Esophagus squamous epithelium (tissue), 5 donors: ENCODE measurements at places on chromosomes 2 and 18.

DNA sequence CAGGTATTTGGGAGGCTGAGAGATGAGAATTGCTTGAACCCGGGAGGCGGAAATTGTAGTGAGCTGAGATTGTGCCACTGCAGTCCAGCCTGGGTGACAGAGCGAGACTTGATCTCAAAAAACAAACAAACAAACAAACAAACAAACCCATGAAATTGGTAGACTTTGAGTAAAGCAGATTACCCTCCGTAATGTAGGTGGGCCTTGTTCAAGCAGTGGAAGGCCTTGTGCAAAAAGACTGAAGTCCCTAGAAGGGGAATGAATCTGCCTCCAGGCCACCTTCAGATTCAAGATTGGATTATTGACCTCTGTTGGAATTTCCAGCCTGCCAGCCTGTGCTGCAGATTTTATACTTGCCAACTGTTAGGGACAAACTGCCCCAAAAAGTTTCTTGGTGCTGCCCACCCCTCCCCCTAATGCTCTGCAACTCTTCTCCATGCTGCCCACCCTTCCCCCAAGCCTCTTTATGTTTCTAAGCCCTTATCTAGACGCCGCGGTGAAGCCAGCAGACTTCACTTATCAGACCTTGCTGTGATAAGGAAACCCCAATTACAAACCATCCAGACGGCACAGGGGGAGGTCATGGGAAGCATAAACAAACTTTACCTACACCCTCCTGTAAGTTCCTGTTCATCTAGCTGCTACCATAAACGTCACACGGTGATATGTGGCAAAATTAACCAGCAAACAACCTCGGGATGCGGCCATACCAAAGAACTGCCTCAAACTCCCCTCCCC is 17.0 kb downstream of the CYP27A1 start:
- DNase-seq, result no peak
- H3K4me1 ChIP-seq, result peaks cover 10% of the 10 kb centered on the region
- no peaks in the 10 kb centered on the region for H3K27me3 ChIP-seq
- no peak overlapping the region for H3K4me3 ChIP-seq
- no peaks in the 10 kb centered on the region for H3K36me3 ChIP-seq

GRCh38 chr2:86806059-86806857 is 15.5 kb upstream of the CD8A start:
- H3K27me3 ChIP-seq, result peaks cover 37% of the 10 kb centered on the region
- no peaks in the 10 kb centered on the region for H3K36me3 ChIP-seq
- H3K4me3 ChIP-seq, result no peak overlapping the region
- peak overlapping the region; percentile 85 for H3K27ac ChIP-seq

- no peak for DNase-seq
- no peaks in the 10 kb centered on the region for H3K27me3 ChIP-seq
- no peak overlapping the region for H3K4me3 ChIP-seq
- no peak overlapping the region for H3K27ac ChIP-seq
- H3K36me3 ChIP-seq, result no peaks in the 10 kb centered on the region
These were observed 758.4 kb upstream of the KLHL29 start for GRCh38 chr2:22626621-22627020.

GRCh38 chr2:180564051-180564450 is 416.4 kb upstream of the UBE2E3 start:
- no peak for DNase-seq
- no peak overlapping the region for H3K4me3 ChIP-seq
- H3K27ac ChIP-seq, result no peak overlapping the region
- no peaks in the 10 kb centered on the region for H3K27me3 ChIP-seq
- H3K4me1 ChIP-seq, result no peaks in the 10 kb centered on the region

GRCh38 chr2:65636024-65636423 is 203.6 kb upstream of the SPRED2 start:
- H3K36me3 ChIP-seq, result no peaks in the 10 kb centered on the region
- no peaks in the 10 kb centered on the region for H3K4me1 ChIP-seq
- H3K27me3 ChIP-seq, result no peaks in the 10 kb centered on the region
- H3K27ac ChIP-seq, result no peak overlapping the region

- H3K4me1 ChIP-seq, result peaks cover 18% of the 10 kb centered on the region
- DNase-seq, result no peak
- H3K4me3 ChIP-seq, result no peak overlapping the region
- no peaks in the 10 kb centered on the region for H3K36me3 ChIP-seq
- peak overlapping the region; percentile 9 for H3K27ac ChIP-seq
These were observed 16.1 kb downstream of the TGIF1 start for GRCh38 chr18:3466045-3466444.

GRCh38 chr2:27489118-27489497 is 435 bp downstream of the IFT172 start:
- peaks cover 6% of the 10 kb centered on the region for H3K36me3 ChIP-seq
- H3K4me3 ChIP-seq, result peak overlapping the region; percentile 37

DNA sequence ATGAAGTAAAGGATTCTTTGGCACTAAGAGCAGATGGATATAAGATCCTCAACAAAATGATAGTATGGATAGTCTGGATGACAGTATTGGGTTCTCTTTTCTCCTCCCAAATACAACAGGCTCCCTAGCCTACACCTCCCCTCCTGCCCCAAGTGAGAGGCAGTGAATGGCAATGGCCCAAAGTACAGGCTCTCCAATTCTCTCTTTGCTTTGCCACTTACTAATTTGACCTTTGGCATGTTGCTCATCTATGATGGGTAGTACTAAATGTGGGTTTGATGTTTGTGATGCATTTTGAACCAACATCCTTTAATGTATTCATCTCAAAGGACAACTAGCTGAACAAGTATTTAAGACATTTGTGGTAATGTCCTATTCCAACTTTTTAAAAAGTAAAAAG is 65.9 kb downstream of the EIF5B start:
- DNase-seq, result no peak
- no peaks in the 10 kb centered on the region for H3K27me3 ChIP-seq
- no peak overlapping the region for H3K4me3 ChIP-seq
- peaks cover 48% of the 10 kb centered on the region for H3K36me3 ChIP-seq
- no peaks in the 10 kb centered on the region for H3K4me1 ChIP-seq

GRCh38 chr2:9709539-9710285 is 78.9 kb upstream of the YWHAQ start:
- no peak overlapping the region for H3K4me3 ChIP-seq
- H3K27ac ChIP-seq, result no peak overlapping the region
- H3K36me3 ChIP-seq, result no peaks in the 10 kb centered on the region
- H3K27me3 ChIP-seq, result no peaks in the 10 kb centered on the region
- DNase-seq, result no peak
- no peaks in the 10 kb centered on the region for H3K4me1 ChIP-seq

DNA sequence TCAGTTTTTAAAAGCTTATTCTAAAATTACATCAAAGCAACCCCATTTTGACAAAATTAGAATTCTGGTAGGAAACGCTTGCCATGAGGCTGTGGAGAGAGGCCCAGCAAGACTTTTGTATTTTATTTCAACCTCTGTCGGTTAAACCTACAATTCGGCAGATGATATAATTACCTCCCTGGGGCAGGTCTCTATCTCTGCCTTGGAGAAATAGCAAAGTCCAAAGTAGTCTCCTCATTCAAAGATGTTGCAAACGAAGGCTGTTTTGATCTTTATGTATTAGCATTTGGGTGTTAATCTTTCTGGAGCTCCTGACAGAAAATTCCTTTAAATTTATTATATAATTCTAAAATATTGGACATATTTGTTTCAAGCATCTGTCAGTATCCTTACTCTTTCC is 35.6 kb downstream of the GALM start:
- no peak overlapping the region for H3K27ac ChIP-seq
- H3K4me3 ChIP-seq, result no peak overlapping the region
- H3K4me1 ChIP-seq, result no peaks in the 10 kb centered on the region
- DNase-seq, result no peak

DNA sequence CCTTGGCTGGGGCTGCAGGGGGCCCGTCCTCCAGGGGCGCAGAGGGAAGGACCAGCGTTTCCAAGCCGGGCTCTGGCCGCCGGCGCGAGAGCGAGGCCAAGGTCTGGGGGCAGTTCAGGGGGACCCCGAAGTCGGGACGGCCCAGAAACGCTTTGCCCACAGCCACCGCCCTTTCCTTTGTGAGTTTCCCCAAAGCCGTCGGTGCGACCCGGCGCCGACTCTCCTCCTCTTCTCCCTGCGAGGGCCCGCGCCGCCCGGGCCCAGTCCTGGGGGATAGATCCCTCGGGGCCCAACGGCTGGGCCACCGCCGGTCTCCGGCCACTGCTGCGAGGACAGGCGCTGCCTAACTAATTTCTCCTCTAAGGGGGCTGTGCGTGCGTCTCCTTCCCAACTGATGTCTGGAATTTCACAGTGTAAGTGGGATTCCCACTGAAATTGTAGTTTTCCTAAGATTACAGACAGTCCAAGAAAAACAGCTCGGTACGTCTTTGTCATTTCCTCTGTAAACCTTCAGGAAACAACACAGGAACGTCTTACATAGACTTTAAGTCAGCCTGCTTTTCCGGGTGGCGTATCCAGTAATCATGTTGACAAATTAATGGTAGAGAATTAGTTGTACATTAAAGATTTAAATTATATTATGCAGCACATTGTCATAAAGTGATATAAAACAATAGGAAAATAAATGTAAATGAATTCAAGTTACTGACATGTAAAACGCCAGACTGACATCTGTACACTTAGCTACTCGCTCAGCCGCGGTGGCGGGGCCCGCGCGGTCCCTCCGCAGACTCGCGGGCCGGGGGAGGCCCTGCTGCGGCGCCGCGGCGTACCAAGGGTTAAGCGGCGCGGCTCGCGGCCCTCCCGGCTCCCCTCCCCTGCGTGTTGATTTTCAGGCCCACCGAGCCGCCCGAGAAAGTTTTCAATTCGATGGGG is 139.4 kb upstream of the SIX3 start:
- DNase-seq, result no peak
- no peak overlapping the region for H3K27ac ChIP-seq
- peaks cover 22% of the 10 kb centered on the region for H3K27me3 ChIP-seq
- H3K4me3 ChIP-seq, result no peak overlapping the region
- peaks cover 22% of the 10 kb centered on the region for H3K4me1 ChIP-seq
- no peaks in the 10 kb centered on the region for H3K36me3 ChIP-seq

DNA sequence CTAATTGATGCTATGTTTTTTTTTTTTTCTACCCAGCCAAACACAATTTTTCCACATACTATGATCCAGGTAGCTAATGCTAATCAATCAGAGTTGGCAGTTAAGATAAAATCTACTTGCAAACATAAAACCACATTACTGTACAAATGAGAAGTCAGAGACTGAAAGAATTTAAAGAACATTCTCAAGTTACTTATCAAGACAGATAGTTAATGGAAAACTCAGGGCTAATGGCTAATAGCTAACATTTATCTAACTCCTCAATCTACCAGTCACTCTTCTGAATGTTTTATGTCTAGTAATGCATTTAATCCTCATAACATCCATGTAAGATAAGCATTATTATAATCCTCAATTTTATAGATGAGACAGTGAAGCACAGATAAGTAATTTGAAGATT is 537.6 kb upstream of the SETBP1 start:
- no peaks in the 10 kb centered on the region for H3K27me3 ChIP-seq
- no peak overlapping the region for H3K4me3 ChIP-seq
- no peaks in the 10 kb centered on the region for H3K4me1 ChIP-seq

- peak overlapping the region; percentile 35 for H3K4me3 ChIP-seq
- no peak for DNase-seq
- peak overlapping the region; percentile 95 for H3K27ac ChIP-seq
- no peaks in the 10 kb centered on the region for H3K36me3 ChIP-seq
These were observed 11.0 kb downstream of the SDC1 start for GRCh38 chr2:20213651-20214565.

GRCh38 chr2:37672104-37672869 is 845 bp upstream of the CDC42EP3 start:
- no peaks in the 10 kb centered on the region for H3K36me3 ChIP-seq
- H3K4me1 ChIP-seq, result peaks cover 67% of the 10 kb centered on the region
- H3K4me3 ChIP-seq, result peak overlapping the region; percentile 81
- no peaks in the 10 kb centered on the region for H3K27me3 ChIP-seq
- H3K27ac ChIP-seq, result peak overlapping the region; percentile 75

DNA sequence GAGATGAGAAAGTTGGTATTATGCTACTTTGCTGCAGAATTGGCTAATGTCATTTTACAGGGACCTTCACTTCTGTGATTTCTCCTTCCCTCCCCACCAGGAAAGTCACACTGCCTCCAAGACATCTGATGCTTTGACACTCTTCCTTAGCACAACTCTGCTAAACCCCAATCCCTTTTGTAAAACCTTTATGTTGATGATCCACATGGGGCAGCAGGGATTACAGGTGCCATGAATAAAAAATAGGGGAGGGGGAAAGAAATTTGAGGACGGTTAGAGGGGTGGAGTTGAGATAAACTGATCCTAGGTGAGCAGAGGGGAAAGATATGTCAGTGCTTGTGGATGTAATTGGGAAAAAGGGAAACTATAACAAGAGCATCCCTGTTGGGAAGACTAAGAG is 26.4 kb downstream of the CCNT2 start:
- H3K27ac ChIP-seq, result no peak overlapping the region
- H3K36me3 ChIP-seq, result no peaks in the 10 kb centered on the region
- no peak for DNase-seq
- no peak overlapping the region for H3K4me3 ChIP-seq

- H3K27ac ChIP-seq, result no peak overlapping the region
- no peaks in the 10 kb centered on the region for H3K36me3 ChIP-seq
These were observed 60.4 kb downstream of the ZBTB7C start for GRCh38 chr18:48348739-48349138.

DNA sequence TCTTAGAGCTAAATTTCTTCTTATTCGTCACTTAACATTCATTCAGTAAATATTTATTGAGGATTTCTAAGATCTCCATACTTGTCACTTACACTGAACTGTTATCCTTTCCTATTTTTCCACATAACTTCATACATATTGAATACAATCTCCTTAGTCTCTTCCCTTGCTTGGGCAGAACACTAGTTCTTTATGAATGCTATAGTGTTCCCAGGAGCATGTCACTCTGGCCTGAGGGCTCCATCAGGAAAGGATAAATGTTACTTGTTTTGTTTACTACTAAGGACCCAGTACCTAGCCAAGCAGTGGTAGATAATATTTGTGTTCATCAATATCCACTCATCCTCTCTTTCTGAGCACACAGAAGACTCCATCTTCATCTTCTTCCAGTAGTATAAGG is 544.7 kb downstream of the ZEB2 start:
- H3K4me1 ChIP-seq, result no peaks in the 10 kb centered on the region
- no peak for DNase-seq
- no peak overlapping the region for H3K27ac ChIP-seq

DNA sequence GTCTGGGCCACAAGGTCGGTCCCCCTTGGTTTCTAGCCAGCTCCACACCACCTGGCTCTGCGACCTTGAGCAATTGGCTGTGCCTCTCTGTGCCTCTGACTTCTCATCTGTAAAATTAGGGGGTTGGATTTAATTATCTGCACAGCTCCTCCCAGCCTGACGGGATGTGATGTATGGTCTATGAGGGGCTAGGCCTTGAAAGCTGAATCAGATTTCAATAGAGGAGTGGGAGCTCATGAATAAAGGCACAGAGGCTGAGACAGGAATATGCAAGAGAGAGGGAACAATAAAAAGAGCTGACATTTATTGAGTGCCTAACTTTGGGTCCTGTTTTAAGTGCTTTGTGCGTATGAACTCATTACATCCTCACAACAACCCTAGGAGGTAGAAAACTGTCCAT is 104.7 kb downstream of the ALK start:
- no peak overlapping the region for H3K4me3 ChIP-seq
- H3K4me1 ChIP-seq, result no peaks in the 10 kb centered on the region
- H3K27me3 ChIP-seq, result no peaks in the 10 kb centered on the region
- no peak for DNase-seq
- peak overlapping the region; percentile 74 for H3K27ac ChIP-seq
